ENCODE measurements at places on chromosomes 3 and 15.

- peak; percentile 48 for DNase-seq
Observed at GRCh38 chr15:92808598-92809063, 91.5 kb upstream of the CHD2 start.

GRCh38 chr3:71056327-71056726, 527.2 kb downstream of the FOXP1 start:
- DNase-seq: no peak

- peak; percentile 9 for DNase-seq
Observed at GRCh38 chr3:197847866-197848401, 56.9 kb downstream of the LRCH3 start.

GRCh38 chr15:68047826-68048225, 6.3 kb upstream of the PIAS1 start:
- DNase-seq: no peak

GRCh38 chr3:256501-256900, 59.9 kb downstream of the CHL1 start:
- DNase-seq: no peak

GRCh38 chr3:61802772-61803171, 241.4 kb downstream of the PTPRG start:
- no peak for DNase-seq

- no peak for DNase-seq
Observed at GRCh38 chr3:143090486-143090885, 29.1 kb upstream of the CHST2 start.

- peak; percentile 99 for DNase-seq
Observed at GRCh38 chr3:183878071-183878470, 6.6 kb downstream of the PARL start.

DNA sequence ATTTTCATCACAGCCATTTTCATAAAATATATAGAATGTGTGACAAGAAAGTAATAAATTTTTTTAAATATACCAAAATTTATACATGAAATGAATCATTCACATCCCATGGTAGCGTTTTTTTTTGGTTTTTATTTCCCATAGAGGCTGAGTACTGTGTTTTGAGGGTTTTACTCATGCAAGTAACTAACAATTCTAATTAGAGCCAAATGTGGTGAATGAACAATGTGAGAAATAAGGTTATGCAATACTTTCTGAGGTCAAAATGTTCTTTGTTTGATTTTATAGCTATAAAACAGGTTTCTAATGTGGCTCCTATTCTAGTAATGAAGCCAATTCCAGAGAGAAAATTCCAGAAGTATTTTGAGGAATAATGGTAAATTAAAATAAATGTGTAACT, 386.8 kb downstream of the TBC1D5 start:
- DNase-seq: no peak

DNA sequence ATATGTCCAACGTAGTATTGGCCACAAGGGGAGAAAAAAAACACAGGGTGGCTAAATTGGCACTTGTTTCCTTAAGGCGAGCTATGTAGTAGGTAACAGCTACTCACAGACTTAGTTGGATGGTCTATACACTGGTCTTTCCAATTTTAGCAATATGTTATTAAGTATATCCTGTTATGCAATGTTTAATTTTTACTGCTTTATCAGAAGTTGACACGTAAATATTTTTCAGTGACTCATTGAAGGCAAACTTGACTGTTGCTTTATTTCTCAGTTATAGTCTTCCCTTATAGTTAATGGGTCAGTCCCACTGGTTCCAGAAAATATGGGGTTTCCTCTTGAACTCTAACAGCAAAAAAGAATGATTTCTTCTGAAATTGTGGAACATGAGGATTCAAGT, 46.5 kb downstream of the ADPGK start:
- no peak for DNase-seq

- no peak for DNase-seq
Observed at GRCh38 chr15:100806157-100806556, 73.5 kb upstream of the ALDH1A3 start.

- peak; percentile 44 for DNase-seq
Observed at GRCh38 chr3:157865352-157866000, 240.7 kb downstream of the SHOX2 start.

DNA sequence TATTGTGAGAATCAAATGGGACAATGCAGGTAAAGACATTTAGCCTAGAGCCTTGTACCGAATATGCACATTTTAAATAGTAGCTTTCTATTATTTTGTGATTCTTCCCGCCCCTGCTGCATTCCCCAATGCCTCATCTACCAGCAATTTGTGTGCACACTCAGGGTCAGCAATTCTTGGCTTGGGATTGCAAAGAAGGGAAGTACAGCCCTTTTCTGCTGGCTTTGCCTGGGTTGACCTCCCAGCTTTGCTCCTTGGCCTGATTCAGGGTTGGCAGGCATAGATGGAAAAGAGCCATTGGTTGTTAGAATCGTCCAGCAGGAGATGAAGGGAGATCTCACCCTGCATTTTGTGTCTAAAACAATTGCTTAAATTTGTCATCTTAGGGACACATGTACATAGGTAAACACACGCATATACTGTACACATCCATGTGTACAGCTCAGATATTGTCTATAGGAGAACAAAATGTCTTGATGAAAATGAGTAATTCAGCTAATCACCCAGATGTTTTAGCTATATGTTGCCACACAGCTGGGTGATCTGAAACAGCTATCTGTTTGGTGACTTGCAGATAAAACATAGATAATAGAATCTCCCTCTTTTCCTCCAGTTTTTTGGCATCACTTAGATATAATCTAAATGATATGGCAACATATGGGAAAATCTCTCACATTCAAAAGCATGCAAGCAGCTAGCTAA, 340.9 kb upstream of the TBL1XR1 start:
- DNase-seq: no peak

- DNase-seq: no peak
Observed at GRCh38 chr3:76028774-76029173, 243.4 kb upstream of the ZNF717 start.

DNA sequence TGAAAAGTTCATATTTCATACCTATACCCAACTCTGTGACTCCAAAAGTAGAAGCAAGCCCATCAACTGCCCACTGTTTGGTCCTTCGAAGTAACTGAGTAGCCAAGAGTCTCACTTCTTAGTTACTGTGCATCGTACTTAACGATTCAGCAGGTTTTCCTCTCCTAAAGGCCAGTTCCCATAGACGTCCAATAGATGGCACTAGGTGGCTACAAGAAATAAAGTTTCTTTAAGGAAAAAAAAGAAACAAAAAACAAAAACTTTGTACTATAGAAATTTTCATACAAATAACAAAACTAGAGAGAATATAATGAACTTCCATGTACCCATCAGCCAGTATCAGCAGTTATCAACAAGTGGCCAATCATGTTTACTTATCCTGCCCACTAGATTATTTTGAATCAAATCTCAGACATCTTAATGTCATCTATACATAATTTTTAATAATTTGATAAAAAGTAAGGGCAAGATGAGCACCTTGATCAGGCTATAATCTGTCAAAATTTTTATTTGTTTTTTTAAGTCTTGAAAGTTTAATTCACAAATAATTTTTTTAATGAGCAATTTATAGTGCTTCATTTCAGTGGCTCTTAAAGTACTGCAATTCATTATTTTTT, 63.8 kb upstream of the ACP3 start:
- DNase-seq: peak; percentile 88

DNA sequence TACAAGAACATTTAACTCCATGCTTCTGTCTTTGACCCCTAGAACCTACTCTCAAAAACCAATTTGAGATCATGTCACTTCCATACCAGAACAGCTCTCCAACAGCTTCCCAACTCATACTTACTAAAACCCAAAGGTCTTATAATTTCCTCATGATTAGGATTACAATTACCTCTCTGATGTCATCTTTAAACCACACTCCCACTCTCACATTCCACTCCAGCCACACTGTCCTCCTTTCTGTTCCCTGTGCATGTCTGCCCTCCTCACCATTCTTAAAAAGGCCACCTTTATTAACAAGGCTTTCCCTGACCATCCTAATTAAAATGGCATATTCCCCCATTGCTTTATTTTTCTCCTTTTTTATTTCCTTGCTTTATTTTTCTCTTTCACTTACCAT, 18.9 kb downstream of the PHC3 start:
- no peak for DNase-seq

DNA sequence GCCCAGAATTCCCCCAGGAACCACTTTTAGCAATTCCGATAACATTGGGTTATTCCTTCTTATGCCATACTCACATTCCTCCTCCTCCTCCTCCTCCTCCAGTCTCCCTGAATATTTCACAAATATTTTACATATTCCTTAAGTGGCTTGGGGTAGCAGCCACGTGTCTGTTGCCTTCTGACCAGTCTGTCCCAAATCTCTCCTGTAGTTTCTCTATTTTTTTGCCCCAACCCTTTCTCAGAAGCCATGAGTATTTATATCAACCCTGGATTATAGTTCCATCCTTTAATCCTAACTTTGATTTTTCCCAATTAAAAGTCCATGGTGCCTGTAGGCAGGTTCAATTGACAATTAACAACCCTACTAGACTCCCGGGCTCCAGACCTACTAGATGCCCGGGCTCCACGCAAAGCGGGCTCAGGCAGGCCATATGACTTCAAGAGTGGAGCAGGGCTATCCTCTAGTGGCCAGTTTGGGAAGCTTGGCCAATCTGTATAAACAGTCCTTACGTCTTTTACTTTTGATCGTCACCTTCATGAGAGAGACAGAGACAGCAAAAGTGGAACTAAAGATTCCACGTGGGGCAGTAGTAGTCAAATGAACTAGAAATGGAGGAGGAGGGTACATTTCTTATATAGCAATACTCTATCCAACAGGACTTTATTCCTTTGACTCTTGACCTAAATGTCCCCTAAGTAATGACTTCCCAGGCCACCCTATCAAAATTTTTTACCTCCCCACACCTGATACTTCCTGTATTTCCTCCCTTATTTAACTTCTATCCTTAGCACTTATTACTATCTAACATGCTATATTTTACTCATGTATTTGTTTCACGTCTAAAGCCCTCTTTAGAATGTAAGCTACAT, 69.7 kb downstream of the USF3 start:
- peak; percentile 59 for DNase-seq

DNA sequence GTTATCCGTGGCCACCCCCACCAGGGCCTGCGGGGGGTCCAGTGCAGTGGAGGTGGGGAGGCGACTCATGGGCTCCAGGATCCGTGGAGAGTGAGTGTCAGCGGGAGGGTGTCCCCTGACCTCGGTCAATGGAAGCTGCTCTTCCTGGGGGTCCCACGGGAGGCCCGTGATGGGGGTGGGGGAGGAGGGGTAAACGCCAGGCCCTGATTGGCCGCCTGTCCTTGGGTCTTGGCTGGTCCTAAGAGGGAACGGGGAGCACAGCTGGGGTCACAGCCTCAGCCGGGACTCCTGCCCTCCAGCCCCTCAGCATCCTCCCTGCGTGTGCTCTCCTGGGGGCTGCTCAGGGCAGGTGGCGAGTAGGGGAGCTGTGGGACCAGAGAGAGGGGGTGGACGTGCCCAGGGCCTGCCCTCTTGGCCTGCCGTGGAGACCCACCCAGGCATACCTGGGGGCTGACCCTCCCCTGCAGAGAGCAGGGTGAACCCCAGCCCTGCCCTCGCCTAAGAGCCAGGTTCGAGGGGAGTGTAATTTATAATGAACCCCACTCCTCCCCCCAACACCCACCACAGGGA, 184.6 kb downstream of the GOLGA6L6 start:
- DNase-seq: no peak

DNA sequence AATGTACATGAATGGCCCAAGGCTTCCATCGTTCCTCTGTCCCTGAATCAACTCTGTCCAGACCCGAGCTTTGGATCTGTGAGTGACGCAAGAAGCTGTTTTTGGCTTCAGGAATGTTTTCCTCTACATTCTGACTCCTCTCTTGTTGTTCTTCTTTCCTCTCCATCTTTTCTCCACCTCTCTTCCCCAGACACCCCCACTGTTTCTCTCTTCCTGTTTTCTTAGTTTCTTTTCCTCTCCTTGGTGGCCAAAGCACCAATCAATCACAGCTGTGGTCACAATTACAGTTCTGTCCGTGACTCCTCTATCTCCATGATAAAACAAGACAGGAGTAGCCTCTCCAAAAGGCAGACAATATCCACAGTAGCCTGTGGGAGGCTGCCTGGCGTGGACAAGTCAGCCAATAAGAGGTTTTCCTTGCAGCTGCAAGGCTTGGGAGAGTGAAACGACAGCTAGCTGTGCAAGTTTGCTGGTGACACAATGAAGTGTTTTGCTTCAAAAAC, 4.9 kb upstream of the TMEM212 start:
- DNase-seq: no peak

GRCh38 chr15:83303535-83303934, 19.1 kb upstream of the BNC1 start:
- DNase-seq: no peak

DNA sequence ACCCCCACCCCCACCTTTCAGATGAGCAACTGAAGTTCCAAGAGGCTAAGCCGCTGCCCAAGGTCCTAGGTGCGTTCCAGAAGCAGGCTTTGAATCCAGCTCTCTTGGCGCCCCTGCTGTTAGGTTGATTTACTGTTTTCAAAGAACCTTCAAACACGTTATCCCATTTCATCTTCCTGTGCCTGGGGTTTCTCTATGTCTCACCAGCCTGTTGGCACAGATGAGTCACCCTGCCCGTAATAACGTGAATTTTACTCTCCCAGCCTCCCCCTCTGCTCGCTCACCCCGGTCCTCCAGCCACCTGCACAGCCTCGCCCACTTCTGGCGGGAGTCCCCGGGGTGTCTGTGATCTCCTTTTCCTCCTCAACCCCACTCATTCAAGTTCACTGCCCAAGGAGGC, 13.0 kb upstream of the TSEN2 start:
- DNase-seq: no peak

- DNase-seq: no peak
Observed at GRCh38 chr3:46365737-46366524, 4.8 kb upstream of the CCR5 start.

DNA sequence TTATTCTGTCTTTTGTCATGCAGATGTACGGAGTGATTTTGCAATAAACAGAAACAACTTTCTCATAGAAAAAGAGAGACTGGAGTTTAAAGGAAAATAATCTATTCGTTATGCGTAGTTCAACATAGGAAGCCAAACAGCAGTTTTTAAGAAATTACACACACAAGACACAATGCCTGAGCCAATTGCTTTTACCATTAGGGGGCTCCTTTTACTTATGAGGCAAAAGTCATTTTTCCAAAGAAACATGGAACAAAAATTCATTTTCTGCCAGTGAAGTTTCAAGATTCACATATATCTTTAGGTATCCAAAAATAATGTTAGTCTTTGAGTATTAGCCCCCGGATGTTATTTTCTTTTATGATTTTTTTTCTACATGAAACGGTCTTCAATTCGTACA, 10.7 kb downstream of the CNTN6 start:
- no peak for DNase-seq

DNA sequence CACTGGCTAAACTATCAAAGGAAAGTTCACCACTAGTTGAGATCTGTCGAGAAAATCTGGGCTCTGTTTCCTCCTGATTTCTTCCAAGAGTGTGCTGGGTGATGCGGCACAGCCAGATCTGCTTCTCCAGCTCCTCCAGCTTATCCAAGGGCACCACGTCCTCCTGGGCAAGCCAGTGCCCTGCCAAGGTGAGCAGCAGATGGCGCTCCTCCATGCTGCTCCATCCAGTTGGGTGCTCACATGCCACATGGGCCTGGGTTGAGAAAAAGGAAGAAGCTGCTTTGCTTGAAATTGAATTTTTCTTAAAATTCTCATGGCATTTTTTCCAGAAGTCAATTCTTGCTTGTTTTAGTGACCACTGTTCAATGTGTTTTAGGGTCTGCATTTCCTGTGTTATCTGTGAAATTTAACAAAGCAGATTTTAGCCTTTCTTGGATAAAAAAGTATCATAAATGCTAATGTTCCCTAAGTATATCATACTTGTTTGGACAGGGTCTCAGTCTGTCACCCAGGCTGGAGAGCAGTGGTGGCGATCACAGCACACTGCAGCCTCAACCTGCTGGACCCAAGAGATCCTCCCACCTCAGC, 47.3 kb downstream of the EIF3J start:
- DNase-seq: peak; percentile 39
